NT2/D1 (cell line): ENCODE measurements at places on chromosomes 12 and 14.

DNA sequence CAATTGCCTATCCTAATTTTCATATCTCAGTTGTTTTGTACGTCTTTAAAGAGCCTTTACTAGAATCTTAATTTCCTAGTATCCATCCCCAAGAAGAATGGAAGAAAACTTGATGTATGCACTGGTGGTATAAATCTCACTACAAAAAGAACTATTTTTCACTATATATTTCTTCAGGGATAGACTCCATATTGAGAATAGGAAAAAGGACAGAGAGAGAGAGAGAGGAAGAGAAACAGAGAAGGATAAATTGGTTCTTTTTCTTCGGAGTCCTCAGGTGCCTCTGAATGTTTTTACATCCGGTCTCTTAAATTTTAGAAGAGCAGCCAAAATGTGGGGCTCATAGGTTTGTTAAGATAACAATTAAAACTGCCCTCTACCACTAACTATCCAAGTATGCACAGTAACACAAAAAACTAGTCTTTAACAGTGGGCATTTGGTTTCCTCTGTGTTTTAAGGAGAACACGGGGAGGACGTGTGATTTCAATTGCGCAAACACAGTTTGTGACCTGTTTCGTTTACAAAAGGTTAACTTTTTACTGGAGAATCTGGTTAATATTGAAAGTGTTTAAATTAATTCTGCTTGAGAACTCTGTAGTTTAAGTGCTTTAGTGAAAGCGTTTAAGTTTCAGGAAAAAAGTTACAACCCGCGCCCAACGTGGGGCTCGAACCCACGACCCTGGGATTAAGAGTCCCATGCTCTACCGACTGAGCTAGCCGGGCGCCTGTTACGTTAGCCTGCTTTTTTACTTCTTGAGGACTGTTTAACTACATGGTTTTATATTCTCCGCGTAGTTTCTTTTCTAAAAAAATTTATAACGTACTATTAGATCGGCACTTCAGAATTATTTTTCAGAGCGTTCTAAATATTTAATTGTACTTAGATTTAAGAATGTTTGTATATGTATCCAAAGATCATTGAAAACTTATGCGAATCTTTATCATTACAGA lies 5.1 kb upstream of the PSMA3 start:
- no peak for DNase-seq

DNA sequence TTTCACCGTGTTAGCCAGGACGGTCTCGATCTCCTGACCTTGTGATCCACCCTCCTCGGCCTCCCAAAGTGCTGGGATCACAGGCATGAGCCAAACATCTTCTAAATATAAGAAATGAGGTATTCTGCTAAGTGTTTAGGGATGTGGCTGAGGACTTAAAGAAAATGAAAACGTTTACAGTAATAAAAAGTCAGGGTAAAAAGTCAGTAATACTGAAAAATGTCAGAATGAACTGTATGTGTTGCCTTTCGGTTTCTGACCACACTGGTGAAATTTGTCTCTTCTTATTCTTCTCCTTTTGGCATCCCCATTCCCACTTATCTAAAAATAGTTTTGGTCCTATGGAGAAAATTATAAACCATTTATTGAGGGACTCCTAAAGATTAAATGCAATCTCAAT lies 20.5 kb downstream of the TMEM116 start:
- DNase-seq = no peak

GRCh38 chr12:53062011-53062961 lies 12.4 kb downstream of the TNS2 start:
- no peak for DNase-seq

GRCh38 chr12:91211866-91212265 lies 29.2 kb upstream of the DCN start:
- no peak for DNase-seq

DNA sequence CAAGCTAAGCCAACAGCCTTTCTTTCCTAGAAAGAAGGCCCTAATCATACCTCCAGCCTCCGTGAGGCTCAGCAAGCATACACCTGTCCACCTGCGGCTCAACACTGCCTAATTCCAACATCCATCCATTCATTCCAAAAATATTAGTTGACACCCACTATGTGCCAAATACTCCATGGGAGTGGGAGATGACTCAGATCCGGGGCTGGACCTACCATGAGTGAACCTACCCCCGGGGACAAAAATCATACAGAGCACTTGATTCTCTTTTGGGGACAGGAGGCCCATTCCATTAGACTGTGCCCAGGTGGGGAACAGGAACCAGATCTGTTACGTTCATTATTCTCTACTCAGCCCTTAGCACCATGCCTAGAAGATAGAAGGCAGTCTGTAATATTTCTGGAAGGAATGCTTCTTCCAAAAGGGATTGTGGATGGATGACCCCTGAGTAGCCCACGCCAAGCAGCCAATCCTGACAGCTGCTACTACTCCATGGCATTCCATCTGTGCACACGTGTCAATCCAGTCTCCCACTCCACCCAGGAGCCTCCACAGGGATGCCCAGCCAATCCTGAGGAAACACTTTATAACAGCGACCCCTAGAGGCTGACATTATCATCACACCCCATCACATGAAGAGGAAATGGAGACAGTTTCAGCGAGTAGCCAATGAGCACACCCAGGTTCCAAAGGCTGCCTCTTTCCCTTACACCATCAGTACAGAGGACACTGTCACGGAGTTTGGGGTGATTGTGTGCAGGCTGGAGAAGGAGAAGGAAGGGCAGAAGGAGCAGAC lies 170.7 kb downstream of the ESRRB start:
- no peak for DNase-seq

- no peak for DNase-seq
Measured at GRCh38 chr12:22653075-22653474, 28.1 kb downstream of the ETNK1 start.

DNA sequence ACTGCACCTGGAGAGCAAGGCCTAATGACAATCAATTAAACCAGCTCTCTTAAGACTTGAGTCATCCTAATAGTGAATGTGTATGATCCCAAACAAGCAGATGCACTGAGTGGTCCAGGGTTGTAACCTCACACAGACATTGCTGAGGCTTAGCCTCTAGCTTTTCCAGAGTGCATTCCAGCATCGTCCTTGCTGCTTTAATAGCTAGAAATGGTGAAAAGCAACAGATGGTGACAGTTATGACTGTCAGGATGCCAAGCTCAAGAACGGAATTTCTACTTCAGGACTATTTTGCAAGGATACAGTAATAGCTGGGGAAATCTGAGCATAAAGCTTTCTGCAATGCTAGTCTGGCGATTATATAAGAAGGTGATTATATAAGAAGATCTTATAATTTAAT lies 34.6 kb downstream of the PTPRR start:
- DNase-seq = no peak

- no peak for DNase-seq
Measured at GRCh38 chr12:8968761-8969160, 19.3 kb upstream of the M6PR start.

GRCh38 chr12:121767525-121768016 lies 25.9 kb downstream of the RHOF start:
- no peak for DNase-seq

DNA sequence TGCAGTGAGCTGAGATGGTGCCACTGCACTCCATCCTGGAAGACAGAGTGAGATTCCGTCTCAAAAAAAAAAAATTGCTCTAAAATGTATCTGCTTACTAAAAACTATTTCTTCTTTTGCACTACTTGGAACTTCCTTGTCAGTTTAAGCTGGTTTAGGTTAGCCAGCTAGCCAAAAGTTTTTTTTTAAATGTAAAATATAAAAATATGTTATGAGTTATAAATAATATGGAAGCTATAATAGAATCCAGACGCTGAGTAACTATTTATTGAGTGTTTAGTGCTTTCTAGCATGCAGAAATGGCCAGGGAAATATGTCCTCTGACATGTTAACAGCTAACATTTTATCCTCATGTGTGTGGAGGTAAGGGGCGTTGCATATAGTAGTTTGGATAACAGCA lies 85.6 kb downstream of the PLEKHA5 start:
- no peak for DNase-seq

- DNase-seq = peak; percentile 44
Measured at GRCh38 chr12:203462-204260, 10.3 kb downstream of the SLC6A12 start.

- DNase-seq = no peak
Measured at GRCh38 chr12:6042446-6042845, 82.0 kb downstream of the VWF start.

DNA sequence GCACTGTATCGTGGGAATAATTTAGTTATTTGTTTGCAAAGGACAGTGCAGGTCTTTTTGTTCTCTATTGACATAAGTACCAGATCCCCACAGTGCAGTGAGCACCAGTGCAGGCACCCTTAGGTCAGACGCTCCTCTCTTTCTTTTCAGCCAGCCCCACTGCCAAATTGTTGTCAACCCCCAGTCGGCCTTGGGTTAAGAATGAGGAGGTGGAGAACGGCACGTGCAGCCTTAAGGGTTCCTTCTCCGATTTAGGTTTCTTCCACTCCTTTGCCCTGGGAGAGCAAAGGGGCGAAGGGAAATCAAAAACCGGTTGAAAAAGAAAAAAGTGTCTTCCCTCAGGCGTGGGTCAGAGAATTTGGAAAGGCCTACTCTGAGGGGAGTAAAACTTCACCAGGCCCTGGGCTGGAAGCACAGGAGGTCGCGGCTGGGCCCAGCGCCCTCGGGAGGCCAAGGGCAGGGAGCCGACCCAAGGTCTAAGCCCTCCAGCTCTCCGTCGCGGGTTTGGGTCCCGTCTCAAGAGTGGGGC lies 4.3 kb downstream of the PAX9 start:
- DNase-seq = no peak

GRCh38 chr14:56463271-56463890 lies 116.2 kb upstream of the TMEM260 start:
- no peak for DNase-seq

DNA sequence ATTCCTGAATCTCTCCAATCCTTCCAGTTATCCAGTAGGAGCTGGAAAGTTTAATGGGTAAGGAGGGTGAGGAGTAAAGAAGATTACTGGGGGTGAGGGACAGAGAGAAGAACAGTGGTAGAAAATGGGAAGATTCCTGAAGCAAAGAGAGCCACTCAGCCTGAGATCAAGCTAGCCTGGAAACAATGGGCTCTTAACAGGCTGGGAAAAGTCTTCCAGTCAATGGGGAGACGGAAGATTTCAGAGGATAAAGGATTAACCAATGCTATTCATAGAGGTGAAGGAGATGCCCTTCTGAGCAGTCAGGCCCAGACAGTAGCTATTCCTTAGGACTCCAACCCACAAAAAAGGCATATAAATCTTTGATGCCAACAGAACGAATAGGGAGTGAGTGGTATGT lies 14.8 kb downstream of the GDF11 start:
- DNase-seq = no peak

GRCh38 chr12:31877884-31878283 lies 81.3 kb upstream of the RESF1 start:
- DNase-seq = no peak

- DNase-seq = no peak
Measured at GRCh38 chr12:1443421-1444141, 150.8 kb downstream of the FBXL14 start.

DNA sequence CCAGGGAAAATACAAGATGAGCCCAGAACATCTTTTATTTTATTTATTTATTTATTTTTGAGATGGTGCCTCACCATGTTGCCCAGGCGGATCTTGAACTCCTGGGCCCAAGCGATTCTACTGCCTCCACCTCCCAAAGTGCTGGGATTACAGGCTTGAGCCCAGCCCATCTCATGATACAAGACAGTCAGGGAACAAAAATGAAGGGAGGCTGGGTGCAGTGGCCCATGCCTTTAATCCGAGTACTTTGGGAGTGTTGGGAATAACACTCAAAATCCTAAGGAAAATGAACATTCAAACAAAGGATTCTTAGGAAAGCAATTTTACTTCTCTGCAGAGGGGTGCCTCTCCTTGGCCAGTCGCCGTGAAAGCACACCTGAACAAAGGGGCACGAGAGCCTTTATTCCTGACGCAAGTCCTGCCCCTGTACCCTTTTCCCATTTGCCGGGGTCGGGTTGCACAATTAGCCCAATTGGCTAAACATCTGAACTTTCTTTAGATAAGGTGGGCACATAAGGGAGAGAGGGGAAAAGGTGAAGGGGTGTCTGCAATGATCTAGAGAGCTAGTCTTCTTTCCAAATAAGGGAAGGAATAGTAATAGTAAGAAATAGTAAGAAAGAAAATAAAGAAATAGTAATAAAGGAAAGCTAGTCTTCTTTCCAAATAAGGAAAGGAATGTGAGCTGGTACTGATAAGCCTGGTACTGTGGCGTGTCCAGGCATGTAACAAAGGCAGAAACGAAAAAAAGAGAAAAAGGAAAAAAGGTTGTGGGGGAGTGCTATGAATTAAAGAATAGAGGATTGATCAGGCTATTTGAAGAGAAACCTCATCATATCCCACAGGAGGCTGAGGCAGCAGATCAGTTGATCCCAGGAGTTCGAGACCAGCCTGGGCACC lies 13.4 kb downstream of the NCAPD2 start:
- no peak for DNase-seq

- DNase-seq = no peak
Measured at GRCh38 chr14:74562515-74563232, 49.4 kb downstream of the LTBP2 start.

DNA sequence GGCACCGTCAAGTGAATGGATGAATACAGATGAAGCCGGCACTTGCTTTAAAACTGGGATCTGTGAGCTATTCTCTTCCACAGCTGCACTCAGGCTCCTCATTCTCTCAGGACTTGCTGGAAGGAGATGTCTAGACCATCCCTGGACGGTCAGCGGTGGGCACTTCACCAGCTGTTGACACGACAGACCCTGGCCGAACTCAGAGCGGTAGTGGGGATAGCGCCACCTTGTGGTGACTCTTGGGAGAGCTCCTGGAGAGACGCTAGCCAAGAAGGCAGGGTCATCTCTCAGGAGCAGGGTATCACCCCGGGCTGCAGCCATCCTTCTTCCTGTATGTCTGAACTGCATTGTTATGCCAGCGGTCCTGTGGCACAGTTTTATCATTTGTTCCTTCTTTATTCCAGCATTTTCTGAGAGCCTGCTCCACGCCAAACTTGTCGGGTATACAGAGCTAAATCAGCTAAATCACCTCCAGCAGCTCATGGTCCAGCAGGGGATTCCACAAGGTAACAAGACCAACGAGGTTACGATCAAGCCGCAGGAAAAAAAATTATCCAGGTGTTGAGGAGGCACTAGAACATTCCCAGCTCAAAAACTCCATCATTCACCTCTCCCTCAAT lies 10.0 kb downstream of the WNT1 start:
- DNase-seq = no peak

DNA sequence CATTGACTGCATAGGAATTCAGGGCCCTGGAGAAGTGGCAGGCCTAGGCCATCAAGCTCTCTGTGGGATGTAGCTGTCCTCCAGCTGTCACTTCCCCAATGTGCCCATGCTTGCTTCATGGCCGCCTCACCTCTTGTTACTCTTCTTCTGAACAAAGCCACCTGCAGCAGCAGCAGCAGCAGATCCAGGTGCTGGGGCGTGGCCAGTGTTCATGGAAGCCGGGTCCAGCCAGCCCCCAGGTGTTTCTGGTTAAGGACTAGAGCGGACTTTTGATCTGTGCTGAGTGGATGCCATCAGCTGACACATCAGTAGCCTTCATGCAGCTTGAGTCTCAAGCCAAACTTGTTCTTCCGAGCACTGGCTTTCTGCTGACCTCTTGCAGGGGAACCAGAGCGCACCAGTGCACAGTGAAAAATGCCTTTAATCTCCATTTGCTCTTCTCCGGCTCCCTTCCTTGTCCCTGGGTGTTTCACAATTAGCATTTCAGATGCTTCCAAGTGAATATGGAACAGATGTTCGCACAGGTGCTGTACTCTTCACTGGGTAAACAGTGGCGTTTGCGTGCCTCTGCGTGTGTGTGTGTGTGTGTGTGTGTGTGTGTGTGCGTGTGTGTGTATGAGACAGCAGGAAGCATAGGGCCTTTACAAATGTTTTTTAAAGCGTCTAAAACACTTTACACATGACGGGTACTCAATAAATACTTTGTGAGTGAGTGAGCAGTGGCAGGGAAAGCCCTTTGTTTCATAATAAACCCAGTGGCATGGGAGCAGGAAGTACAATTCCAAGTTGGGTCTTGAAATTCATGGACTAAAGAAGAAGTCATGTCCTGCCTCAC lies 20.1 kb downstream of the TPCN1 start:
- no peak for DNase-seq
